ENCODE measurements at places on chromosomes 5 and 9. TPM values are rescaled to one million over a fixed set of nuclear protein-coding genes. Genes with fewer than 3 reads are reported as not detected.

EDIL3 gene
- 11.6 TPM for polyA plus RNA-seq

RPL12 gene
- 2,771 TPM for polyA plus RNA-seq

FAM53C gene
- polyA plus RNA-seq: 43.1 TPM

TMEM232 gene
- 1.00 TPM for polyA plus RNA-seq

DNA sequence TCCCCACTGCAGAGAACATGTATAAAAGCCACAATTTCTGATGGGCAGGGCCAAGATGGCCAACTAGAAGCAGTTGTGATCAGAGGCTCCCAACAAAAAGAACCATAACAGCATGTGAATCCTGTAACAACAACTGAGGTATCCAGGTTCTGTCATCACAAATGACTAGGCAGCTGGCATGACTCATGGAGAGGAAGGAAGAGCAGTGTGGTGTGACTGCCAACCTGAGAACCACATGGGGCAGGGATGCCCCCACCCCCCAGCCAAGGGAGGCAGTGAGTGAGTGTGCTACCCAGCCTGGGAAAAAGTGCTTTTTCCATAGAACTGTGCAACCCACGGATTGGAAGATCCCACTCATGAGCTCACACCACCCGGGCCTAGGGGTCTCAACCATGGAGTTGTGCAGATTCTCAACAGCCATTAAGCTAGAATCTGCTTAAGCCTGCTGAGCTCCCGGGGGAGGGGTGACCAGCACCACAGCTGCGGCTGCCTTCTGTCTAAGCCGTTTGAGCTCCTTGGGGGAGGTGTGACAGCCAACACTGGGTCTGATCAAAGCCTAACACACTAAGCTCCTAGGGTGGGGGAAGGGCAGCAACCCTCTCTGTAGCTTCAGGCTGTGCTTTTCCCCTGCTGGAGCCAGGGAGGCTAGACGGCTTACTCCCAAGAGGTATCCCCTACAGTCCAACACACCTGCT is 80.1 kb upstream of the DMAC1 start:
- DNase-seq: no peak

CKMT2 gene
- polyA plus RNA-seq: 102 TPM

Data from forelimb muscle (tissue), 1 donor.